ENCODE measurements at places on chromosomes 4 and X.

DNA sequence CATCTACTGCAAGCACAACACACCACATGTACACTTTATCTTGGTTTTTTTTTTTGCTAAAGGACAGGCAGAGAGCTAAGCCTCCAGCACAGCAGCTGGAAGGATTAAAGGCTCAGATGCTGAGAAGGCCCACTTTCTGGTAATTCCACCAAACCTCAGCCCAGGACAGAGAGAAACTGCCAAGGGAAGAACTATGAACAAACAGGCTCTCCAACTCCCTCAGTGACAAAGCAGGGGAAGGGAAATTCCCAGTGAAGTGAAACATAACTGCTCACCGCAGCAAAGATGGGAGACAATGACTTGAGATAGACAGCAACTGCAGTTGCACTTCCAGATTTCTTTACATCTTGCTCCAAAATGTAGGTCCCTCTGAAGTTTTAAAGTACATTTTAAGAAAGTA lies 4.8 kb downstream of the PROM1 start:
- no peak for DNase-seq

DNA sequence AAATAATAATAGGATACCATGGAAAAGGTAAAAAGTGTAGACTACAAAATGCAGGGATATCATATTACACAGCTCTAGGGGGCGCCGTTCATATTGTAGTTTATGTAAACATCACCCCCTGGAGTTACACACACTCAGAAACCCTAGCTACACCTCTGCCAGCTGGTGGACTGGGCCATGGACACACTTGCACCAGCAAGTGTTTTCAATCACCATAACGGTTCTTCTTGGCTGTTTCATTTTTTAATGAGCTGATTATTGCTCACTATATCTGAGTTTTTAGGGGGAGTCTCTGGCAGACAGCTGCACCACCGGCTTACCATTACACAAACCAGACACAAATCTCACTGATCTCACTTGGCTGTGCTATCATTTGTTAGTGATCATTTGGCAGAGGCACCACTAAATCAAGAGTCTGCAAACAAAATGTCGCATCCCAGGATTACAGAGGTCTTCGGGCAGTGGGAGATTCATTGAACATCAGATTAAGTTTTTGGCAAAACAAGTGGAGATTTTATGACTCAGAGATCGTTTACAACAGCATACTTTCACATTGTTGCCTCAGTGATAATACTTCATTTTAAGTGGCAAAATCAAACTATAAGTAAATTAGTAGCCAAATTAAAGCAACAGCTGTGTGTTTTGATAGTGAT lies 185.7 kb downstream of the UNC5C start:
- peak; percentile 6 for DNase-seq

GRCh38 chrX:74923942-74924448 lies 1.3 kb downstream of the NEXMIF start:
- DNase-seq: no peak

DNA sequence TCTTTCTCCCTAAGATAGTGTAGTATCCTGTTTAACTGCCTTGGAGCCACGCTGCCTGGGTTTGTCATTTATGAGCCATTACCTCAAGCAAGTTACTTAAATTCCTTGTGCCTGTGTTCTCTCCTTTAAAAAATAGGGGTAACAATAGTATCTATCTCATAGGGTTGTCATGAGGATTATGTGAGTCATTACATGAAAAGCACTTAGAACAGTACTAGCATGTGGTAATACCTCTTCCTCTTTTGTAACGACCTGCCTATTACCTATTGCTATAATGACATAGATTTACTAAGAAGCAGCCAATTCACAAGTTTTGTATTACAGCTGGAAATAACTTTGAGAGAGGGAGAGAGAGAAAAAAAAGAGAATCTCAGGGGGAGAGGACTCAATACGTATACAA lies 834.7 kb downstream of the RAPGEF2 start:
- no peak for DNase-seq

DNA sequence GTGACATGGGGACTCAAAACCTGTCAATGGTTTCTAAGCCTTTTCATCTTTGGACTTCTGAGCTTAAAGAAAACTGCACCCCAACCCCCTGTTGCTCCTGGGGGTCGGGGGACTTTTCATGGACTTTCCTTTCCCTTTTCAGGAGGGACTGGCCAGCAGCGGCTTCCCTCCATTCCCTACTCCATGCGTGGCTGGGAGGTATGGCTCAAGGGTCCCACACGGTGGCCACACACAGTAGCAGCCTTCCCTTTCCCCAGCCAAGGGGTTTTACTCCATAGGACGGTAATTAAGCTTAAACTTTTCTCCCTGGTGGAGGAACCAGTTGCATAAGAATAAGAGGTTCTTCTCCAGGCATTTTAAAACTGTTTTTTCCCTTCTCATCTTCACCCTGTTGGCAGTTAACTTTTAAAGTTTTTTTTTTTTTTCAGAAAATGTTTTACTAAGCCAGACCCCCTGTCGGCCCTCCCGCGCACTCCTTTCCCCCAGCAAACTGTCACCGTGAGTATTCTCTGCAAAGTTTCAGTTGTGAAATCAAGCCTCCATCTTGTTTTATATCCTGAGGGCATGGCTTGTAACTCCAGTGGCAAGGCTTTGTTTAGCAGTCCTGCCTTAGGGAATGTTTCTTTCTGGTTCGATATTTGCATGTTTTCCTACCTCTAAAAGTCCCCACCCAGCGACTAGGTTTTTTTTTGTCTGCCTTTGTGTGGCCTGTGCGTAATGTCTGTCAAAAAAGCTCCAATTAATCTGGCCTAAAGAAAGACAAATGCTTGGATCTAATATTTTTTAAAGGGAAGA lies 325.7 kb downstream of the TLL1 start:
- DNase-seq: no peak

DNA sequence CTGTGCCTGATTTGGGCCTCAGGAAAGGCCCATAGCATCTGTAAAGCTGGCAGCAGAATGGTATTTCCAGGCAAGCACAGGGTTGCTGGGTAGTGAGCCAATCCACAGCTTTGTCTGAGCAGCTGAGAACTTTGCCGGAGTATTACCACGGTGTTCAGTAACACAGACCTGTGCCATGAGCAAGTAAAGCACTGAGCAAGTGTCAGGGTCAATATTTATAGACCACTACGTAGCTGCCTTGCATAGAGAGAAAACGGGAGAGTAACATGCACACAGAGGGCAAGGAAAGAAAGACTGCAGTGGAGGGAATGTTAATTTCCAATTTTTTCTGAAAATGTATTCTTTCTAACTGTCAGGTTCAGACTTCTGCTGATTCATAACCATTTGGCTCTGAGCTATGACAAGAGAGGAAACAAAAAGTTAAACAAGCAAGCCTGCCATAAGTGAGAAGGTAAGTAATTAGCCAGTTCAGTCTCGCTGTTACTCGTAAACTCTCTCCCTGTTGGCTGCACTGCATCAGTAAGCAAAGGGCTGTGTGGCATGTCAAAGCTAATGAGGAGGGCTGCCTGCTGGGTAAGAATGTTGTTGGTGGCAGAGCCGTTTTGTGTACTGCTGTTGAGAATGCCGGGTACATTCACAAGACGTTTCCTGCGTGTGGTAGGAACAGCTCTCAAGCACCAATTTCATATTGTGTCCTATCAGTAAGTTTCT lies 238.1 kb downstream of the BMPR1B start:
- no peak for DNase-seq
